ENCODE measurements at places on chromosomes 12 and 14.
A peak's percentile ranks its signal among the peaks of the same experiment; 100 is the strongest.

GRCh38 chr14:85856430-85856829, 326.5 kb downstream of the FLRT2 start:
- DNase-seq = no peak

GRCh38 chr12:19130224-19131024, 891 bp downstream of the PLEKHA5 start:
- peak; percentile 22 for DNase-seq

DNA sequence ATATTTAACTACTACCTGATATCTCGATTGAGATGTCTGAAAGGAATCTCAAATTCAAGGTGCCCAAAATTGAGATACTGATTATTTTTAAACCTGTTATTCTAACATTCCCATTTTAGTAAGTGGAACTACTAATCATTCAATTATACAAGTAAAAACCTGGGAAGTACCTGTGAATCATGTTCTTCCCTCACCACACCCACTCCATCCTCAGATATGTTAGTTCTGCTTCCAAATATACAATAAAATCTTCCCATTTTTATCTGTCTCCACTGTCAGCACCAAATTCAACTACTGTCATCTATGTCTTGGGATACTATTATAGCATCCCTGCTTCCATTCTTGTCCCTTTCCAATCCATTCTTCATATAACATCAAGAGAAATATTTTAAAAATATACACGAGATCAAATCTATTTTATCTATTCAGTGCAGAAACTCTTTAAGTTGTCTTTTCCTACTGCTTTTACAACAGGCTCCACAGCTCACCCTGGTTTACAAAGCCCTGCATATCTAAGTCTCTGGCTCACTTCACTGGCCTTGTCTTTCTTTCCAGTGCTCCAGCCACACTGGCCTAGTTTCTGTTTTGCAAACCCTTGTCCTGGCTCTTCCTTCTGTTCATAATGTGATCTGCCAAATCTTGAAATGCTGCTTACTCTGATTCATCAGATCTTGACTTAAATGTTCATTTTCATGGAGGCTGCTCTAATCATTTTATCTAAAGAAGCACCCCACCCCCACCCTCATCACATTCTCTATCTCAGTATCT, 122.3 kb downstream of the PTPRR start:
- no peak for DNase-seq

DNA sequence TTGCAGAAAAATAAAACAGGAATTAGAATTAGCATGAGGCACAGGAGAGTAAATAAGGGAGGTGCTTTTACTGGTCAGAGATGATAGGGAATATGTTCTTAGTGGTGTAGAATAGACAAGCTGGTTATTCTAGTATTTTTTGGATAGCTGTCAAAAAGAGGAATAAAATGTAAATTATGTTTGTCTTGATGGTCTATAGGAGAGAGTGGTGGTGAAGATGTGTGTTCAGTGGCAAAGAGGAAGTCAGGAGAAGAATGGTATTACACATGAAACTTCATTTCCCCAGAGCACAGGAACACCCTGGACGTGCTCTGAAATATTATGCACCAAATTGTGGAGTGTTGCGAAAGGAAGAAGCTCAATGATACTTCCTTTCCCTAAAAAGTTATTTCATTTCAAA, 27.8 kb downstream of the MUCL1 start:
- DNase-seq = no peak

- DNase-seq = peak; percentile 31
Measured at GRCh38 chr14:94009767-94010166, 12.7 kb downstream of the CCDC197 start.

- no peak for DNase-seq
Measured at GRCh38 chr12:89475203-89475990, 49.2 kb downstream of the GALNT4 start.

- no peak for DNase-seq
Measured at GRCh38 chr12:28209782-28210181, 19.5 kb downstream of the CCDC91 start.

- peak; percentile 54 for DNase-seq
Measured at GRCh38 chr14:92317511-92317910, 5.5 kb upstream of the SLC24A4 start.

DNA sequence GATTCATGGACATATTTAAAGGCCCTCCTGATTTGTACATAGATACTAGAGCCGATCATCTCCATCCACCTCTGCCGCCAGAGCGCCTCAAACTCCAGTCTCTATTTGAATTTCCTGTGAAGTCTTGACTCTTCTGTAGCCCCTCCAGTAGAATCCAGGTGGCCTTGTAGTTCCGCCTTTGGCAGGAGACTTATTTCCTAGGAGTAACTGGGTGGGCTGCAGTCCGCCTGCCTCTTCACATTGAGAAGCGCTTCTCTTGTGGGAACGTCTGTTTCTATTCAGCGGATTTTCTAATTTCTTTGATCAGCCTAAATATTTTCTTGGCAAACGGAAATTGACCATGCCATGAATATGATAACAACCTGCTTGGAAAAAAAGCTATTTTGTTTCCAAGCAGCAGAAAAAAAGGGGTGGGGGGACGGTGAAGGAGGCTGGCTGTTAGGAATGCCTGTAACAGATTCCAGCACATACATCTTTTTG, 9.0 kb upstream of the SIX1 start:
- no peak for DNase-seq

- DNase-seq = peak; percentile 84
Measured at GRCh38 chr12:1605129-1606020, 11.0 kb upstream of the FBXL14 start.

GRCh38 chr14:99554184-99554583, 49.8 kb downstream of the CCDC85C start:
- no peak for DNase-seq

- DNase-seq = peak; percentile 89
Measured at GRCh38 chr12:112121780-112122565, 3.4 kb upstream of the TRAFD1 start.

DNA sequence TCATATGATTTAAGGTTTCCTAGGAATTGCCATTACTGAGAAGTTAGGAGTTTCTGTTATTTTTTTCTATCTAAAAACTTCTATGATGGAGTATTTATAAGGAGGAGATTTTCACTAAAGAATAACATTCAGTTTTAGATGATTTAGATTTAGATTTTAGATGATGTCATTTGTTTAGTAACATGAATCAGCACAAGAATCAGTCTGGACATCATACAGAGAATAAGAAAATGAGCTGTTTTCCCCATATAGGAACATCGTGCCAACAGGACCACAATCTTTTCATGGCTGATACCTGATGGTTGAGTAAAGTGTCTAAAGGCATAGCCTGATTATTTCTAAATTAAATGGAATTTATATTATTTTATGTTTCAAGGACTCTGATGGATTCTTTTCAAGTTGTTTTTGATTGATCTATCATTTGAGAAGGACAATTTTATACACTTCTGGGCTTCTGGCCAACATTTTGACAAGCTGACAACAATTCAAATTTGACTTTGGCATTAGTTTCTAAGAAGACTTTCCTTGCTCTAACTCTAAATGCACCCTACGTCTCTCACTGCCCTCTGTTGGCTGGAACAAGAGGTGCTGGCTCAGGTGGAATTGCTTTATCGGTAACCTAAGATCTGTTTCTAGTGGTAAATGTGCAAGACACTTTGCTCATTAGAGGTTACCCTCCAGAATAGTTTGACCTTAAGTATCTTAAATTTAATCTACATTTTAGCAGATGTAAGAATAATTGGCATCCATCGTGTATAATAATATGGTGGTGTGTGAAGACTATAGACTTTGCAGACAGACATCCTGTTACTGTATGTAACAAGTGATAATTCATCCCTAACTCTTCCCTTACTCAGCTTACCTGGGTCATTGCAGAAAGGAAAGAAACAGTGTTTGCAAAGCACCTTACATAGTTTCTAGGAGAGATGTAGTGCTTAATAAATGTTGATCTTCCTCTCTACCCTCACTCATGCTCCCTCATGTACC, 42.8 kb upstream of the CPSF6 start:
- DNase-seq = peak; percentile 12

- DNase-seq = no peak
Measured at GRCh38 chr12:99334285-99335056, 313.1 kb upstream of the GARIN6 start.

GRCh38 chr14:99862136-99862535, 68.9 kb downstream of the EML1 start:
- DNase-seq = no peak

- no peak for DNase-seq
Measured at GRCh38 chr12:103043531-103044486, 86.3 kb downstream of the ASCL1 start.

- no peak for DNase-seq
Measured at GRCh38 chr12:14681625-14682024, 14.8 kb downstream of the GUCY2C start.

DNA sequence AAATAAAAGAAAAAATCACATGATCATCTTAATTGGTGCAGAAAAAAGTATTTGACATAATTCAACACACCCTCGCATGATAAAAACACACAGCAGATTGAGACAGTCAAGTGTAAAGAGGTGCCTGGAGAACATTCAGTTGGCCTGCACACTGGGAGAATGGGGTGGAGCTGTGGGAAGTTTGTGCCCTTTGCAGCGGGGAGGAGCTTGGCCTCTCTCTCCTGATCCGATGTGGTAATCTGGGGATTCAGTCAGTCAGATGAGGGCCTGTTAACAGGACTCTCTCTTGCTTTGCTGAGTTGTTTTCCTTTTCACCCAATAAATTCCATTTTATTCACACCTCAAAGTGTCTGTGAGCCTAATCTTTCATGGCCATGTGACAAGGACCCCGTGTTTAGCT, 5.9 kb downstream of the SERPINA6 start:
- DNase-seq = peak; percentile 16

- DNase-seq = peak; percentile 71
Measured at GRCh38 chr12:15982471-15982870, 71.3 kb downstream of the DERA start.

DNA sequence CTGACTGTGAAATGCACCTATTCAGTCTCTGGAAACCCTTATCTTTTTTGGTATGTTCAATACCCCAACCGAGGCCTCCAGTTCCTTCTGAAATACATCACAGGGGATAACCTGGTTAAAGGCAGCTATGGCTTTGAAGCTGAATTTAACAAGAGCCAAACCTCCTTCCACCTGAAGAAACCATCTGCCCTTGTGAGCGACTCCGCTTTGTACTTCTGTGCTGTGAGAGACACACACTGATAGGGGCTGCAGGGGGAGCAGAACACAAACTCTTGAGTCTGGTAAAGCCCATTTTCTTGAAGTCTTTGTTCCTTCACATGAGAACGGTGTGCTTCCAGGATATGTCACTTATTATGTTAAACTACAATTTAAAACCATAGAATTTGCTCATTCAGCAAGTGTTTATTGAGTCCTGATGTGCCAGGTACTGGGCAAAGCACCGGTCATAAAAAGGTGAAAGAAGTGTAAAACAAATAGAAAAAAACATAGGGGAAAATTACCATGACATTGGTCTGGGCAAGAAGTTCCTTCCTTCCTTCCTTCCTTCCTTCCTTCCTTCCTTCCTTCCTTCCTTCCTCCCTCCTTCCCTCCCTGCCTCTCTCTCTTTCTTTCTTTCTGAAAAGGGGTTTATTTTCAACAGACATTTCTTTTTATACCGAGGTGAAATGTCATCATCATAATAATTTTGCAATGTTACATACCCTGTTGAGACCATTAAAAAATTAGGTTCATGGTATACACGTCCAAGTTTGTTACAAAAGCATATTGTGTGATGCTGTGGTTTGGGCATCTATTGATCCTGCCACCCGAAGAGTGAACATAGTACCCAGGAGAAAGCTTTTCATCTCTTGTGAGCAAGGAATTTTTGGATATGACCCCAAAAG, 50.7 kb upstream of the OR4E1 start:
- DNase-seq = no peak

DNA sequence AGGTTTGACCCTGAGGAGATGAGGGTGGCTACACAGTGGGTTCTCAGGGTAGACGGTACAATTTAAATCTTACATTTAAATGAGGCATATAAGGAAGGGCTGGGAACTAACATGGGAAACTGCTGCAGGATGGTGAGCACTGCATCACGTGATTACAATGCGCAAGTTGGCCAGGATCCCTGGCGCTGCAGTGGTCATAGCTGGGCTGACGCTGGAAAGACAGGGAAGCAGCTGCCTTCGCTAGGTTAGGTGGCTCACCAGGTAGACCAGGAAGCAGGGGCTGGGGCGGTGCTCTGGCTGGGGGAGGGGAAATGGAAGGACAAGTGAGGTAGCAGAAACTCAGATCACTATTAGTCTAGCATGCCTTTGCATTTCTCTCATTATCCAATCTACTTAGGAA, 149.9 kb downstream of the FOXN3 start:
- no peak for DNase-seq

DNA sequence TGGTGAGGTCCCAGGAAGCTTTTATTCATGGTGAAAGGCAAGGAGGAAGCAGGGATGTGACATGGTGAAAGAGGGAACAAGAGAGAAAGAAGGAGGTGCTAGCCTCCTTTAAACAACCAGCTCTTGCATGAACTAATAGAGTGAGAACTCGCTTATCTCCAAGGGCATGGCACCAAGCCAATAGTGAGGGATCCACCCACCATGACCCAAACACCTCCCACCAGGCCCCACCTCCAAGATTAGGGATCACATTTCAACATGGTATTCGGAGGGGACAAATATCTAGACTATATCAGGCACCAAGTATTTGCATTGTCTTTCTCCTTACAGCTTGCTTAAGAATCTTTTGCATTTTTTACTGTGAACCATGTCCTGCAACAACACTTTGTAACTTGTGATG, 91.9 kb upstream of the DHRS4 start:
- no peak for DNase-seq

DNA sequence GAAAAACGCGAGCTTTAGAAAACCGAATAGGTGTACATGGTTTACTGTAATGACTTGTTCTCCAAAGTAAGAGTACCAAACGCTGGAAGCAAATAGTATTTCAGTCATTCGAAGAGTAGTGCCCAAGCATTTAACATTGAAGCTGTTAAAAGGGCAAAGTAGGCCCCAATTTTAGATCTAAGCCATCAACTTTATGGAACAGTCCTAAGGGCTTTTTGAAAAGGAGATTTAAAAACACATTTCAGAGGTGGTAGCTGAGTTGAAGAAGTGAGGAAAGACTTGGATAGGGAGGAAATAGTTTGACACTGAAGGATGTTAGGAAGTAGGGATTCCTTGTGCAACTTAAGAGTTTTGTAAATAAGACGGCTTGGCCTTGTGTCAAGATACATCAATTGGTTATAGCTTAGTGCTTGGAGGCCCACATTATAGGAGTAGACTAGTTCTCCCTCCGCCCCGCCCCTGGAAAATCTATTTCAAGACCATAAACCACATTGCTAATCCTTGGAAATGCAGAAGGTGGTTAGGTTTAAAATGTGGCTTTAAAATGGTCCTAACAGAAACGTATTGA, 783 bp upstream of the TUBA1B start:
- DNase-seq = peak; percentile 61

- peak; percentile 66 for DNase-seq
Measured at GRCh38 chr12:93567174-93567573, 5.3 kb upstream of the SOCS2 start.

DNA sequence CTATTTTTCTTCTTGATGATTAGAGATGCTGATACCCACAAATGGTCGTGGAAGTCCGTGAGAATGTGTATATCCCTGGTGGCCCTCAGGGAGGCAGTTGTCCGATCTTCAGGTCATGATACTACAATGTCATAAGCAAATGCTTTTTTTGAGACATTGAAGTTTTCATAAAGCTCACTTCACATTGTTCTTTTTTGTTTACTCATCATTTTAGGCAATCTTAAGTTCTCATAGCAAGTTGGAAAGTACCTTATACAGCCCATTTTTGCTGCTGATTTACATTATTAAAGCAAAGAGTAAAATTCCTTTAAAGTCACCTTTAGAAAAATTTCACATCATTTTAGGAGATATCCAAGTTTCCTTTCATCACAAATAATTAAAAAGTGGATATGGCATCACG, 90.0 kb upstream of the CCDC196 start:
- no peak for DNase-seq

GRCh38 chr14:31363331-31364073, 56.8 kb downstream of the HEATR5A start:
- no peak for DNase-seq

- peak; percentile 16 for DNase-seq
Measured at GRCh38 chr12:119841433-119842210, 35.5 kb downstream of the CIT start.

Measured in AG10803 (cell line).